ENCODE measurements at places on chromosomes 1 and 21.

DNA sequence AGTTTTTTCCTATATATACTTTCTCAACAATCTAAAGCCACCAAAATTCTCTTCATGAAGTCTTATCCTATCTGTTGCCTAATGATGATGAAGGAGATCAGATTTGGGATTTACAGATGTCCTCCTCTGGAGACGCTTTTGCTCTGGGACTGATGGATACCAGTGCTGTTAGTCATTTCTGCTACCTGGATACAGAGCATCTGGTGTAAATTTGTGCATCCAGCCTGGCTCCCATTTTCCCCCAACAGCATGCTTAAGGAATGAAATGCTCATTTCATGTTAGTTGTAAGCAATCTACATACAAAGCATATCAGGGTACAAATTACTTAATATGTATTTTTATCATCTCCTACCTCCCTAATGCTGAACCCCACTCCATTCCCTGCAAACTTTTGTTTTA is 57.7 kb downstream of the HNRNPR start:
- no peak for DNase-seq

GRCh38 chr1:86714561-86715244 is 10.3 kb downstream of the SH3GLB1 start:
- DNase-seq: no peak

DNA sequence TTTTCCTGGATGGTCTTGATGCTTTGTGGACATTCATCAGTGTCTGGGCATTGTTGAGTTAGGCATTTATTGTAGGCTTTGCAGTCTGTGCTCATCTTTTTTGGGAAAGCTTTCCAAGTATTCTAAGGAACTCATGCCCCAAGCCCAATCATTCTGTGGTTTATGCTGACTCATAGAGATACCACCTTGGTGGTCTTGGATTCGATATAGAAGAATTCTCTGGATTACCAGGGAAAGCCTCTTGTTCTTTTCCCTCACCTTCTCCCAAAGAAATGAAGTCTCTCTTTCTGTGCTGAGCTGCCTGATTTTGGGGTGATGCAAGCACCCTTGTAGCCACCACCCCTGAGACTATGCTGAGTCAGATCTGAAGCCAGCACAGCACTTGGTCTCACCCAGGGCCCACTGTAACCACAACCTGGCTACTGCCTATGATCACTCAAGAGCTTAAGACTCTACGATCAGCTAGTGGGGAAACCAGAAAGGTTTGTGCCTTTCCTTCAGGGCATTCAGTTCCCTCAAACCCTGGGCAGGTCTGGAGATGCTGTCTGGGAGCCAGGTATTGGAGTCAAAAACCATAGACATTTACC is 422.6 kb downstream of the NUF2 start:
- no peak for DNase-seq

DNA sequence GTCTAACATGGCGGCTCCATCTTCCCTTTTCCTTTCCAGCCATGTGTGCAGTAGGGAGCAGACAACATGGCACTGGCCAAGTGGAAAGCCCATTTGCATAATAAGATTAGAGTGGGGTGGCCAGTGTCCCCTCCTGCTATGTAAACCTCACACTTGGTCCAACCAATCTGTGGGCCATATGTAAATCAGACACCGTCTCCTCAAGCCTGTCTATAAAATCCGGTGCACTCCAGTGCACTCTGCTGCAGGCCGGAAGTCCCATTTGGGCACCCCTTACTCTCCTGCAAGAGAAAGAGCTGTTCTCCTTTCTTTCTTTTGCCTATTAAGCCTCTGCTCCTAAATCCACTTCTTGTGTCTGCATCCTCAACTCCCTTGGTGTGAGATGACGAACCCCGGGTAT is 44.1 kb downstream of the OLFML3 start:
- DNase-seq: no peak

DNA sequence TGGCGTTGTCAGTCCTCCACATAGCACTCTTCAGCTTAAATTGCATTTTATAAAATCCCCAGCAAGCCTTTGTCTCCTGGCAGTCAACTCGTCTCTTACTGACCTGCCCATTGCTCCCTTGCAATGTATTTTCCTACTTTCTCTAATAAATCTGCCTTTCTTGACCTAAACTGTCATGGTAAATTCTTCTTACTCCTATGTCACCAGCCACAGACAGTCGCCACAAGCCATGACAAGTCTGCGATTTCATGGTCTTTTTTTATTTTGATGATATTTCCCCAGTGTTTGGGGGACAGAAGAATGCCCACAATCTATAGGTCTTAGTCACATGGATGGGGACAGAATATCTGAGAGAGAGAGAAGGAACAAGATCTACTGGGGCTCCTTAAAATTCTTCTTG is 8.4 kb downstream of the IFNAR2 start:
- DNase-seq: no peak

DNA sequence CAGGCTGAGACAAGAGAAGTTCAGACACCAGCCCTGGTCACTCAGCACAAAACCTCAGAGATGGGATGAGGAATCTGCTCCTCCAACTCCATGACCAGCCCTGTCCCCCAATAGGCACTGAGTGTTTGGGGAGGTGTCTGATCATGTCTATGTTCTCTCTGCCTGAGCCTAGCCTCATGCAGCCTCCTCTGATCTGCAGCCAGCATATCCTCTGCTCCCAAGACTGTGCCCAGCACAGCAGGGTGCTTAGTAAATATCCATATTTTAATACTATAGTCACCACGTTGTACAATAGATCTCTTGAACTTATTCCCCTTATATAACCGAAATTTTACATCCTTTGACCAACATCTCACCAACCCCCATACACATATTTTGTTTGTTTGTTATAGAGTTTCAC is 202.9 kb downstream of the MATN1 start:
- DNase-seq: no peak

DNA sequence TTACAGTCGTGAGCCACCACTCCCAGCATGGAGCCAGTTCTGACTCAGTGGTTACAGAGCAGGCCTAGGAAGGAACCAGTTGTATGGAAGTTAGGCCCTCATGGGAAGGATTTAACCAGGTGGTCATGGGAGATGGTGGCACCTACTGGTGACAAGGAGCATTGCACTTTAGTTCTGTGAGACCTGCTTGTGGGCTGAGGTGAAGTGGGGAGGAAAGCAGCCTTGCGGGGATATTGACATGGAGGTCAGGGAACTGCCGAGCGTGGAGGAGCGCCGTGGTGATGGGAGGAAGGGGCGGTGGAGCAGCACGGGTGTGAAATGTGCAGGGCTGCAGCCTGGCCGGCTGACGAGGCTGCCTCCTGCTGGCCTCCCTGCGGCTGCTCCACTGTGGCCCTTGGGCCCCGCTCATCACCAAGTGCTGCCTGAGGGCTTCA is 100.4 kb downstream of the GALNT2 start:
- DNase-seq: no peak

DNA sequence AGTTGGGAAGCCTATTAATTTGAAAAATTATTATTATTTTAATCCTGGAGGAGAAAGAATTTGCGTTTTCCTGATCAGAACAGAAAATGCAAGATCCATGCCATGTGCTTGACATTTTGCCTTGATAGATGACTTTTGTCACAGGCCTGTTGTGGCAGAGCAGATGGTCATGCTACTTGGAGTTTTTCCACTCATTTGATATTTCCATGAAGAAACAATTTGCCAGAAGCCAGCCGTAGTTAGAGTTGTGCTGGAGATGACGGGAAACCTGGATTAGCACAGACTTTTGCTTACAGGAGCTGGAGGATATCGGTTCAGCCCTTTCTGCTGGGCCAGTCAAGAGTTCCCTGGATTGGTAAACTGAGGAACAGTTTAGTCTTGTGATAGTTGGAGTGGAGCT is 3.2 kb downstream of the RCAN3 start:
- DNase-seq: no peak

Data from activated naive CD4-positive, alpha-beta T cell (primary cell).